NCI-H524 treated with DMSO at 0.1 percent for 48 hours (cell line): ENCODE measurements at places on chromosomes 6 and 20.

- no peak for DNase-seq
Observed at GRCh38 chr6:110748453-110748852, 66.8 kb downstream of the CDK19 start.

DNA sequence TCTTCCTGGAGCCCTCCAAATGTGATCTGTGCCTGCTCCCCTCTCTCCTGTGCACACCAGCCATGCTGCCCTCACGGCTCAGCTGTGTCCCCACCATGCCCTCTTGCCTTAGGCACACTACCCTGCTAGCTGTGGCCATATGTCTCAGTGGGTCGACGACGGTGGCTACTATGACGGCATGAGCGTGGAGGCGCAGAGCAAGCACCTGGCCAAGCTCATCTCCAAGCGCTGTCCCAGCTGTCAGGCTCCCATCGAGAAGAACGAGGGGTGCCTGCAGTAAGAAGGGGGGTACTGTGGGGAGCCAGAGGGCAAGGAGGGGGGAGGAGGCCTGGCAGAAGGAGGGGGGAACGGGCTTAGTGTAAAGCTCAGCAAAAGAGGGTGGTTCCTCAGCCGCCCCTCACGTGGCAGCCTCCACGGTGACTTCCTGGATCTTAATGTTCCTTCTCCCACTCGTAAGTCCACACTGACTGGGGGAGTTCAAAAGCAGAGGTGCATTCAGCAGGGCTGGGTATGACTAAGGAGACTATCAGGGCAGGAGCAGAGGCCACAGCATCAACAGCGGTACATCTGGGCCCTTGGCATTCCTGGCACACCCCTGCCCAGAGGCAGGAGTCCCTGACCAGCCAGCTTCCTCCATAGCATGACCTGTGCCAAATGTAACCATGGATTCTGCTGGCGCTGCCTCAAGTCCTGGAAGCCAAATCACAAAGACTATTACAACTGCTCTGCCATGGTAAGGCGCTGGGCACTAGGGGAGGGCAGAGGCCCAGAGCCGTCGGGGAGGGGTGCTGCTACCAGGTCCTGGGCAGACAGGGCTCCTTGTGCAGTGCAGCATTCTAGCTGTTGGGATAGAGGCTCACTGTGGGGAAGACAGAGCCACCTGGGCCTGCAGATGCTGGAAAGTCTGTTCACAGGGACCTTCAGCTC, 8.0 kb downstream of the DNPH1 start:
- no peak for DNase-seq

GRCh38 chr6:105041880-105042279, 85.0 kb downstream of the LIN28B start:
- DNase-seq: no peak

GRCh38 chr6:168137024-168137423, 58.0 kb upstream of the FRMD1 start:
- no peak for DNase-seq

DNA sequence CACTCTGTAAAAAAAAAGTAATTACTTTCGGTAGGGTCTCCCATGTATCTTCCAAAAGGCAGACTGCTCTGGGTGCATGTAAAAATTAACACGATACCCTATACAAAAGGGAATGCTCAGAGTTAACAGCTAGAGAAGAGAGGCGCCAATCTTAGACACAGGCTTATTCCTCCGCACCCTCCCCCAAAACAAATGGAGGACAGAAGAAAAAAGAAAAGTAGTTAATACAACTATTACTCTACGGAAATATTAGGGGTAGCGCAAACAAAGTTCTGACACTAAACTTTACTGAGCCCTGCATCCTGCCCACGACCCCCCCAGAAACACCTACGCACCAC, 331 bp upstream of the UFL1 start:
- DNase-seq: no peak

GRCh38 chr6:169215201-169215681, 38.4 kb downstream of the THBS2 start:
- no peak for DNase-seq

- DNase-seq: peak; percentile 34
Observed at GRCh38 chr6:1630771-1631217, 21.1 kb downstream of the FOXC1 start.

DNA sequence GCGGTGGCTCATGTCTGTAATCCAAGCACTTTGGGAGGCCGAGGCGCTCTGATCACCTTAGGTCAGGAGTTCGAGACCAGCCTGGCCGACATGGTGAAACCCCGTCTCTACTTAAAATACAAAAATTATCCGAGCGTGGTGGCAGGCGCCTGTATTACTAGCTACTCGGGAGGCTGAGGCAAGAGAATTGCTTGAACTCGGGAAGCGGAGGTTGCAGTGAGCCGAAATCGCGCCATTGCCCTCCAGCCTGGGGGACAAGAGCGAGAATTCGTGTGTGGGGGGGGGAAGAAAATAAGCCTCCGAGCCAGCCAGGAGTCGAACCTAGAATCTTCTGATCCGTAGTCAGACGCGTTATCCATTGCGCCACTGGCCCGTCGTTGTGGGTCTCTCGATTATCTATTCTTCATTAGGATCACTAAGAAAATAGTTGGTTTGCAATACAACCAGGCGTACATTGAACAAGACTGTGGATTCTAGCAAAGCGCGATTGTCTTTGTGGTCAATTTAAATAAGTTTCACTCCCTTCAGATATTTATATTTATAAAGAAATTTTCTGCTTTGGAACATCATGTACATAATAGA, 33.9 kb upstream of the PRSS16 start:
- no peak for DNase-seq

DNA sequence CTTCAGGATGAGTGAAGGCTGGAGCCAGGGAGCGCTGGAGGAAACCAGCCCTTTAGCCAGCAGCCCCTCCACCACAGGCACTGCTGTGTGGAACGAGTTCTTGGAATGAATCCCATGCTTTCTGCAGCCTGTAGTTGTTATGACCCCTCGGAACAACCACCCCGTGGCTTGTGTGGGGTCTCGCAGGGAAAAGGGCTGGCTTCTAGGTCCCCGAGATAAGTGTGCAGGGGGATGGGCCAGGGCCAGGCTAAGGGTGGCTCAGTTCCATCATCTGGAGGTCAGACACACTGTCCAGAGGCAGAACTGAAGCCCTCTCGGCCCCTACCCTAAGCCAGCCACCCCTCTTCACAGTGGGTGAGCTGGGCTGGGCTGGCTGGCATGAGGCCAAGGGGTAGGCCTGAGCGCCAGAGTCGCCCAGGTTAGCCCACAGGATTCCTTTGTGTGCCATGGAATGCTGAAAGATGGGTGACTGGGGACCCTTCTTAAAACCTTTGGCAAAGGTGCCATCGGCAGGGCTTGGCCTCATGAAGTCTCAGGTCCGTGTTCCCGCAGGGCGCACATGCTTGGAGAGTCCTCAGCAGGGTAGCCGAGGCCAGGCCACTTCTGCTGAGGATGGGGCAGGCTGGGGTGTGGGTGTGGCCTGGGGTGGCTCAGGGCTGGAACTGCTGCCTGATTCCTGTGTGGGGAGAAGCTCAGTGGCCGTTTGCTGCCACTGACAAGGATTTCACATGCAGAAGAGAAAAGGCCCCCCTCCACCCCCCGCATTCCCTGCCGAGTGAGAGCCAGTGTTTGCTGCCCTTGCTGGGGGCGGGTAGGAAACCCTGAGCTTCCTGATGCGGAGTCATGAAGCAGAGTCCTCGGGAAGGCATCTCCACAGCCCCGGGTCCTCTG, 24.6 kb downstream of the SPATA2 start:
- DNase-seq: no peak

DNA sequence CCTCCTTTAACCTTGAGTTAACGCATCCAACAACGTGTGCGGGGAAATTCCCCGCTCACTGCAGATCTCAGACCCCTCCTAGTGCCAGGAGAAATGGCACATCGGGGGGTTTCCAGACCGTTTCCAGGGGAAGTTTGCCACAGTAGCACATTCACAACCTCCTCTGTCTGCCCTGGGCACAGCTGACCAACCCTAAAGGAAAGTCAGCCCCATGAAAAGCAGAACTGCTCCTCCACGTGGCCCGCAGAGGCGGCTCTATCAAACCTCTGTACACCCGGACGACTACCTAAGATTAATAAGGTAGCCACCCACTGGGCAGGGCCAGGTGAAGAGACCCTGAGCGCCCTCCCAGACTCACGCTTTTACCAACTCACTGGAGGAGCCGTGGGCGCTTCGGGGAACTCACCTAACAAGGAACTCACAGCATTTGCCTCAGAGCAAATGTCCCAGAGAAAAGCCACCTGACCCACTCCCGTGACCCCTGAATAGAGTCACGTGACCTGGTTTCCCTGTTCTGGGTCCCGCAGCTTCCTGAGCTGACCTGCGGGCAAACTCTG, 93.1 kb downstream of the PRND start:
- DNase-seq: no peak

DNA sequence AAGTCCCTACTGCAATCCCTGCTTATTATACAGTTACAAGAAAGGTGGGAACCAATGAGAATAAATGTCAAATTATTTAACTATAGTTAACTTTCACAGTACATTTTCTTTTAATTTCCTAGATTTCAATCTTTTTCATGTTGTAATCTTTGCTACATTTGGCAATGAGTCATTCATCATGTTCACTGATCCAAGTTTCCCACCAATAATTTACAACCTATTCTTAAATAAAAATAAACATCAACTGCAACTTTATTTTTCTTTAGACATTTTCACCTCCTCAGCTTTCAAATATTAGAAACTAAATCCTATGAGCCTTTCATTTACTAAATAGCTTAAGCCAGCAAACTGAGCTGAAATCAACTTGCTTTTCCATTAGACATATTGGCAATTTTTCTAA, 541.3 kb upstream of the BTBD3 start:
- DNase-seq: no peak
